H1 (cell line): ENCODE measurements at places on chromosomes 4 and X.

- H3K4me3 ChIP-seq: no peak overlapping the region
- no peak overlapping the region for H3K27ac ChIP-seq
- H3K4me1 ChIP-seq: peaks cover 24% of the 10 kb centered on the region
- DNase-seq: no peak
Observed at GRCh38 chr4:78332976-78333375, 218.6 kb upstream of the ANXA3 start.

DNA sequence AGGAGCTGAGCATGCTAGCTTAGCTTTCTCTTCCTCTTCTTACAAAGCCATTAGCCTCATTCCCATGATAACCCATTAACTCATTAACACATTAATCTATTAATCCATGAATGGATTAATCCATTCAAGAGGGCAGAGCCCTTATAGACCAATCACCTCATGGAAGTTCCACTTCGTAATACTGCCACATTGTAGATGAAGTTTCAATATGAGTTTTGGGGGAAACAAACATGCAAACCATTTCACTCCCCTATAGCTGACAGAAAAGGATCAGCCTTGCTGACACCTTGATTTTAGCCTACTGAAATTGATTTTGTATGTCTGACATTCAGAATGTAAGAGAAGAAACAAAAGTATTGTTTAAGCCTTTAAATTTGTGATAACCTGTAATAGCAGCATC lies 251.8 kb upstream of the GALNTL6 start:
- H3K27ac ChIP-seq: no peak overlapping the region
- H3K36me3 ChIP-seq: no peaks in the 10 kb centered on the region
- no peak for DNase-seq
- no peaks in the 10 kb centered on the region for H3K27me3 ChIP-seq
- H3K4me3 ChIP-seq: no peak overlapping the region
- no peaks in the 10 kb centered on the region for H3K4me1 ChIP-seq

- peak overlapping the region; percentile 96 for H3K4me3 ChIP-seq
- H3K36me3 ChIP-seq: peaks cover 23% of the 10 kb centered on the region
- no peak for DNase-seq
- H3K27me3 ChIP-seq: peaks cover 3% of the 10 kb centered on the region; the same call in 1 of the 2 replicates
- H3K27ac ChIP-seq: no peak overlapping the region; the same call in 1 of the 2 replicates
- no peaks in the 10 kb centered on the region for H3K4me1 ChIP-seq
Observed at GRCh38 chrX:154371789-154372300, 2.6 kb downstream of the FLNA start.

- no peak overlapping the region for H3K27ac ChIP-seq
- H3K4me1 ChIP-seq: no peaks in the 10 kb centered on the region
- no peaks in the 10 kb centered on the region for H3K27me3 ChIP-seq
Observed at GRCh38 chrX:135522878-135523693, 2.6 kb downstream of the INTS6L start.

DNA sequence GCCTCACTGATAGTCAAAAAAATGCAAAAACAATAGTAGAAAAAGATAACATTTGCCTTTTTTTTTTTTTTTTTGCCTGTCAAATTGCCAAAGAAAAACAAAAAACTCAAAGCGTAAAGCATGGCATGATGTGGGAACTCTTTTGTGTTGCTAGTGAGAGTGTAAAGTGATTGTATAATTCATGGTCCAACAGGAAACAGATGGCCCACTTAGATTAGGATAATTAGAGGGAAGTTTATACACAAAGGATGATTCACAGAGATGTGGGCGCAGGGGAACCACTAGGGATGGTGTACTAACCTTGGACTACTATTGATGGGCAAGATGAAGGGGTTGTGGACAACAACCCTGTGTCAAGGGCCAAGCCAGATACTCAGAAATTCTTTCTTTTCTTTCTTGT lies 16.4 kb downstream of the MCUB start:
- no peaks in the 10 kb centered on the region for H3K27me3 ChIP-seq
- no peaks in the 10 kb centered on the region for H3K36me3 ChIP-seq
- H3K4me1 ChIP-seq: no peaks in the 10 kb centered on the region
- H3K27ac ChIP-seq: no peak overlapping the region
- no peak overlapping the region for H3K4me3 ChIP-seq

DNA sequence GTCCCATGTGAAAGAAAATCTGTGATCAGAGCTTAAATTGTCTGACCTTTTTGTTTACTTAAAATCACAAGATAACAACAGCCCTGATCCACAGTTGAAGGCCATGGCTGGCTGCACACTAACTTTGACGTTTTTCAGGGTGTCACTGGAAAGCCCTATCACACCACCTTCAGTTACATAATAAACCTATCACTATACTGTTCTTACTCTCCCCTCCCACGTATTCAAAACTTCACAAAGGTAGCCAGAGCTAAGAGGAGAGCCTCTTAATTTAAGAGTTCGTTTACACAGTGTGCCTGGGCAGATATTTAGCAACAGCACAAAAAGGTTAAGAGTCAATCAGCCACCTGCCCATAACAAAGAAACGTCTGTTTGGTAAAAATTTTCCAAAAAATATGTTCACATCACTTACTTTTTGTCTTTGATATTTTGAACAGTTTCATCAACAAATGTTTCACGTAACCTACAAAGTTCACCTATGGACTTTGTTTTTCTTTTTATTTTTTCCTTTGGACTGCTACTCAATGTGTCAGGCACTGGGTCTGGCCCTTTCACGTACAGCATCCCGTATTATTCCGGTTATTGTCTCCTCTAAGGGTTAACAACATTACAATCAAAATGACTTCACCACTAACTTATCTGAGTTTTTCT lies 25.0 kb downstream of the RFC1 start:
- no peaks in the 10 kb centered on the region for H3K4me1 ChIP-seq
- H3K27me3 ChIP-seq: no peaks in the 10 kb centered on the region
- no peak for DNase-seq
- peaks cover 23% of the 10 kb centered on the region; the same call in 1 of the 2 replicates for H3K36me3 ChIP-seq

DNA sequence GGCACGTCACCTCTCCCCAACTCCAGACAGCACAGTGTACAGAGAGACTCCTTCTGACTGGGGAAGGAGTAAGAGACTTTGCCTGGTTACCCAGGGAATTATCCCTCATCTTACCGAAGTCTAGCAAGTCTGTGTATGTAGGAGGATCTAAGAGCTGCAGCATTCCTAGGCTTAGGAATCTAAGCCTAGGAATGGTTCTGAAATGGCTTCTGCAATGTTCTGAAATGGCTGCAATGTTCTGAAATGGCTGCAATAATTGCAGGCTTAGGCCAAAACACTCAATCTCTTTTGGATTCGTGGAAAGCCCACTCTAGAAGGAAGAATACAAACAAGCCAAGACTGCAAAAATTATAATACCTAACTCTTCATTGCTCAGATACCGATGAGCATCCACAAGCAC lies 106.4 kb downstream of the SCLT1 start:
- no peak overlapping the region for H3K27ac ChIP-seq
- H3K4me1 ChIP-seq: no peaks in the 10 kb centered on the region
- no peaks in the 10 kb centered on the region for H3K27me3 ChIP-seq
- no peaks in the 10 kb centered on the region for H3K36me3 ChIP-seq

DNA sequence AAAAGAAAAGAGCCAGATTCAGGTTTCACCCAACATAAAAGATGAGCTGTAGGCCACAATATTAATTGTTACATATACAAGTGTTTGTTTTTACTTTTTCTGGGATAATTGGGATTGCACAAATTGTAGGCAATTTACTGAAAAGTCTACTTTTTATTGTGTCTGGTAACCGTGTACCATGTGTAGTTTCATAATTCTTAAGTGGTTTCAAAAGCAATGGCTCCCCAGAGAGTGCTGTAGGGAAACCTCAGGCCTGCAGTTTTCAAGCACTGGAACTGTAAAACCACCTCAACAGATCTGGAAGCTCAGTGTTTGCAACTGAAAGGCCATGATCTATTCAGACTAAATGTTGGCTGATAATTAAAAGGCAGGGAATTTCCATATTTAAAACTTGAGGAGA lies 53.9 kb upstream of the MMAA start:
- H3K4me3 ChIP-seq: no peak overlapping the region
- no peaks in the 10 kb centered on the region for H3K27me3 ChIP-seq
- DNase-seq: no peak
- no peaks in the 10 kb centered on the region for H3K4me1 ChIP-seq
- H3K27ac ChIP-seq: no peak overlapping the region

- H3K36me3 ChIP-seq: no peaks in the 10 kb centered on the region
- H3K27me3 ChIP-seq: no peaks in the 10 kb centered on the region
- no peaks in the 10 kb centered on the region for H3K4me1 ChIP-seq
- H3K27ac ChIP-seq: no peak overlapping the region
Observed at GRCh38 chr4:144578681-144579080, 67.3 kb upstream of the HHIP start.

- H3K36me3 ChIP-seq: no peaks in the 10 kb centered on the region
- no peaks in the 10 kb centered on the region for H3K27me3 ChIP-seq
- H3K4me1 ChIP-seq: no peaks in the 10 kb centered on the region
- no peak overlapping the region for H3K27ac ChIP-seq
- DNase-seq: no peak
- H3K4me3 ChIP-seq: no peak overlapping the region
Observed at GRCh38 chr4:617644-618641, 7.4 kb upstream of the PDE6B start.

DNA sequence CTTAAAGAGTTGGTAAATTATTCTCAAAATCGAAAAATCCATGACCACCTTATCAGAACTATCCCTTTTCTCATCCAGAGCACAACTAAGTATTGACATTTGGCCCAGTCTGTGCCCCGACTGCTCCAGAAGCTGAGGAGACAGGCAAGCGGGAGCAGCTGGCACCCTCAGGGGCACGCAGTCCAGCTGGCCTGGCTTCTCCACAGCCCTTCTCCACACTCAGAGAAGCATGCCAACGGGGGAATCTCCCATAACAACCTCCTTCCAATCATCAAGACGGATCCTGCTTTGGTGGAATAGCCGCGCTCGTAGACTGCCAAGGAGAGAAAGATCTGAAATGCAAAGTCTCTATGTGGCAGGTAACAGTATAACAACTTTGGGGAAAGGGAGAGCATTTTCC lies 85.4 kb downstream of the AFAP1 start:
- H3K36me3 ChIP-seq: no peaks in the 10 kb centered on the region
- no peaks in the 10 kb centered on the region for H3K4me1 ChIP-seq
- DNase-seq: no peak
- H3K27me3 ChIP-seq: no peaks in the 10 kb centered on the region

GRCh38 chr4:15659768-15660570 lies 4.8 kb upstream of the FBXL5 start:
- H3K27me3 ChIP-seq: no peaks in the 10 kb centered on the region
- H3K4me3 ChIP-seq: no peak overlapping the region
- H3K4me1 ChIP-seq: peaks cover 8% of the 10 kb centered on the region; the same call in 1 of the 2 replicates
- DNase-seq: no peak
